ENCODE measurements at places on chromosomes 2 and 18. TPM values are rescaled to one million over a fixed set of nuclear protein-coding genes. Genes with fewer than 3 reads are reported as not detected.

Gene TWIST2
- total RNA-seq, result 13.4 TPM

Gene VWA3B
- total RNA-seq, result not detected

Gene RMDN2
- 6.3 TPM for total RNA-seq

Gene TSGA10
- 0.96 TPM for total RNA-seq

Gene FEV
- not detected for total RNA-seq

Gene SERPINB4
- not detected for total RNA-seq

Gene ANO7
- 0.85 TPM for total RNA-seq

Gene UCN
- total RNA-seq, result 1.1 TPM

Gene CPS1
- 27.4 TPM for total RNA-seq

Gene PMS1
- 38.6 TPM for total RNA-seq

Gene STARD7
- 240 TPM for total RNA-seq

Gene NOL4
- total RNA-seq, result 0.38 TPM

Gene TCF4
- total RNA-seq, result 89.6 TPM

Gene CFC1B
- total RNA-seq, result not detected

Gene ZNF892
- 4.0 TPM for total RNA-seq

Gene MROH2A
- total RNA-seq, result not detected

Gene TMEM200C
- 0.19 TPM for total RNA-seq

Gene LYG1
- total RNA-seq, result 0.85 TPM

Gene D2HGDH
- total RNA-seq, result 13.8 TPM

Gene KCNIP3
- total RNA-seq, result 0.77 TPM

Gene FAM228A
- 0.85 TPM for total RNA-seq

Gene RASGRP3
- 2.5 TPM for total RNA-seq

Gene LINC00305
- total RNA-seq, result not detected

Gene HOXD4
- 0.56 TPM for total RNA-seq

Gene ACP1
- total RNA-seq, result 85.7 TPM

Gene CLEC4F
- not detected for total RNA-seq

Gene RIOK3
- 83.7 TPM for total RNA-seq
